ENCODE measurements at places on chromosomes 13 and 19.

DNA sequence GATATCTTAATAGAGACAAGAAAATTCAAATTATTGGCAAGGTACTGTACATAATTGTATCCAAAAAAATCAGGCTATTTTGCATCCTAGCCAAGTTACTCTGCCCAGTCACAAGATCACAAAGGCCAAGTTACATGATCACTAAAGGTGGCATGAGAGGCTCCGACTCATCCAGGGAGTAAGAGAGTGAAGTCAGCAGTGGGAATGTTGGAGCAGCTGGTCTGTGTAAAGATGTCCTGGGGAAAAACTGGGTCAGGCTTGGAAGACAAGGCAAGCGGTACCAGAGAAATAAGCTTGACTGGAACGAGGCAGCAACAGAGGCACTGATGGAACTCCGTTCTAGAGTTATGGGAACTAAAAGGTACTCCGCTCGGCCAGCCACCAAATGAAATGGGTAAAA, 50.2 kb upstream of the PSG2 start:
- DNase-seq, result no peak

DNA sequence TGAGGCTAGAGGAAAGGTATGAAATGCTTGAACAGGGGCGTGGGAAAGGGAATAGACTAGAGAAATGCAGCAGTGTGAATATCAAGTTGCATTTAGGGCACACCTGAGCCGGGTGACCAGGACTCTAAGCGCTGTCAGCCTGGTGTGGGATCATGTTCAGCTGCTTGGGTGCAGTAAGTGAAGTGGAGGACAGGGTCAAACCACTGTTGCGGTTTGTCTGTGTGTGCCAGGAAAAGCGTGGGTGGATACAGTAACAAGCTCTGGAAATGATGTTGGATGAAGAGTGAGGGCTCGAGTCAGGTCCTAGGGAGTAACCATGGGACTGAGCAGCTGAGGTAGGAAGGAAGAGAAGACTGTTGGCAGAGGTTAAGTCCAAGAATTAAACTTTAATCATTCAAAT, 15.8 kb downstream of the DGKH start:
- no peak for DNase-seq

- DNase-seq, result no peak
Observed at GRCh38 chr13:97431171-97431764, 2.7 kb upstream of the RAP2A start.

DNA sequence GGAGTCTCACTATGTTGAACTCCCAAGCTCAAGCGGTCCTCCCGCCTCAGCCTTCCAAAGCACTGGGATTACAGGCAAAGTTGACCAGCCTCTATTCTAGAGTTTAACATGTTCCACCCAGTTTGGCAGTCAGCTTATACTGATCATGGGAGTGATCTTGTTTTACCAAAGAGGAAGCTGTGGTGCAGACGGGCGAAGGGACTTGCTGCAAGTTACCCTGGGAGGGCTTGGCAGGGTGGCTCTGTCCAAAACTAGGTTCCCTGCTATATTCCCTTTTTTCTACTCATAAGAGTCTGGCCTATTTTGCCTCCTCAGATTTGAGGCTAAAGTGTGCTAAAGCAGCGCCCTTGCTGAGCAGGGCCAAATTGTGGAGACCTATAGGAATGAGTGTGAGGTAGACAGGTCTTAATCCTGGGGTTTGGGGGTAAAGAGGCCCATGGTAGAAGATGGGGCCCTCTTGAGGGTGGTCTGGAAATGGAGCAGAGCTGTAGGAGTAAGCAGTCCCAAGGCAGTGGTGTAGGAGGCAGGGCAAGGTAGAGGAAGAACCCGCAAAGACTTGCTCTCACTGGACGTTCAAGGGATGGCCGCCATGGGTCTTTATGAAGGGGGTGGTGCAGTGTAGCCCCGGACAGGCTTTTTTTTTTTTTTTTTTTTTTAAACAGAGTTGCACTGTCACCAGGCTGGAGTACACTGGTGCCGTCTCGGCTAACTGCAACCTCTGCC, 3.3 kb downstream of the RPS19 start:
- DNase-seq, result no peak

All from activated T-cell treated with anti-CD3 and anti-CD28 coated beads for 48 hours (primary cell).